NCI-H1694 treated with DMSO at 0.1 percent for 48 hours (cell line): ENCODE measurements at places on chromosomes 12 and 14.

GRCh38 chr12:98373025-98373554, 142.3 kb upstream of the TMPO start:
- peak; percentile 76 for DNase-seq

DNA sequence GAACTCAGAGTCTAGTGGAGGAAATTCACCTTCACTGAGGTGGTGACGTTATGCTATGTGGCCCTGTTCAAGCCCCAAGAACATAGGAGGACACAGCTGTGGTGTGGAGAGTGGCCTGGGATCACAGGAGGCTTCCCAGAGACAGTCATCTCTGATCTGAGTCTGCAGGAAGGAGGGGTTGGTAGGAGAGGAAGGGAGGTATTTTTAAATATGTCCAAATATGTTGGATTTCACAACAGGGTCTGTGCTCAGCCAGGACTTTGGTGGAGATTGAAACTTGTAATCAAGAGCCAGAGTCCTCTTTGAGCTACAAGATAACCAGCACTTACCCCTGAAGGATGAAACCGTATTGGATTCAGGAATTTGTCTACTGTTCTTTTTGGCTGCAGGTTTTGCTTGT, 26.4 kb upstream of the MED13L start:
- DNase-seq = no peak

GRCh38 chr12:6181583-6182278, 18.5 kb upstream of the CD9 start:
- peak; percentile 33 for DNase-seq

DNA sequence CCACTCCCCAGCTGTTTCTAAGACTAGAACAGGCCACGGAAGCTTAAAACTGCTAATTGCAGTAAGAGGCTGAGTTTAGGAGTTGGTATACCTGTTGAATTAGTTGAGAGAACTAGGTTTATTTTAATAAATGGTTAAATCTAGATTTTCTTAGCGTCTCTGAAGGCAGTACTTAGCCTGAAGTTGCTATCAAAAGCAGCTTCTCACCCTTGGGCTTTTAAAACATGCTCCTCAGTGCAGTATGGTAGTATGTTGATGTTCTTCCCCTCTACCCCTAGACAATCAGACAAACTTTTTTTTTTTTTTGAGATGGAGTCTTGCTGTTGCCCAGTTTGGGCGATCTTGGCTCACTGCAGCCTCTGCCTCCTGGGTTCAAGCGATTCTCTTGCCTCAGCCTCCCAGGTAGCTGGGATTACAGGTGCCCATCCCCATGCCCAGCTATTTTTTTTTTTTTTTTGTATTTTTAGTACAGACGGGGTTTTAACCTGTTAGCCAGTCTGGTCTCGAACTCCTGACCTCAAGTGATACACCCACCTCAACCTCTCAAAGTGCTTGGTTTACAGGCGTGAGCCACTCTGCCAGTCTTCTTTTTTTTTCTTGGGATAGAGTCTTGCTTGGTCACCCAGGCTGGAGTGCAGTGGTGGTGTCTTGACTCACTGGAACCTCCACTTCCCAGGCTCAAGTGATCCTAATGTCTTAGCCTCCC, 6.8 kb downstream of the SRSF5 start:
- DNase-seq = no peak

GRCh38 chr12:122276242-122276641, 9.9 kb upstream of the VPS33A start:
- no peak for DNase-seq

DNA sequence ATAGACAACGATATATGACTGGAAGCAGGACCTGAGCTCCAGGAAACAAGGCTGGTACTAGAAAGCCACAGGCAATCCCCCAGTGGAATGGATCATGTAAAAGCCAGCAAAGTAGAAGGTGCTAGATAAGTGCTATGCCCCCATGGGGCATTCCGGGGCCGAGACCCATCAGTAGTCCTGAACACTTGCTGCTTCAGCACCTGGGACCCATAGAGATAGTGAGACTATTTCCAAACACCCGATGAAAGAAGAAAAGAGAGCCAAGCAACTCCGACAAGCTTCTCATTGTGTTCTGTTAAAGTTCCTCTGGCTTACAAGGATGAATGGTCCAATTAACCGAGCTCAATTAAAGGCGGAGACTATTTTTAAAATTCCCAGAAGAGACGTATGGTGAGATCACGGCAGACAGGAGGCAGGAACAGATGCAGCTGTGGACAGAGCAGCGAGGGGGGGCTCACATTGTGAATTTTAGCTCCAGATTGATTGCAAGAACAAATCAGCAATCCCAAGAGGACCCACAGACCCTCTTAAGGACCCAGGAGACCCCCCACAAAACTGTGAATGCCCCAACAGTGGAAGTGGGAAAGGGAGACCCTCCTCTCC, 142.5 kb upstream of the OVCH1 start:
- DNase-seq = no peak

DNA sequence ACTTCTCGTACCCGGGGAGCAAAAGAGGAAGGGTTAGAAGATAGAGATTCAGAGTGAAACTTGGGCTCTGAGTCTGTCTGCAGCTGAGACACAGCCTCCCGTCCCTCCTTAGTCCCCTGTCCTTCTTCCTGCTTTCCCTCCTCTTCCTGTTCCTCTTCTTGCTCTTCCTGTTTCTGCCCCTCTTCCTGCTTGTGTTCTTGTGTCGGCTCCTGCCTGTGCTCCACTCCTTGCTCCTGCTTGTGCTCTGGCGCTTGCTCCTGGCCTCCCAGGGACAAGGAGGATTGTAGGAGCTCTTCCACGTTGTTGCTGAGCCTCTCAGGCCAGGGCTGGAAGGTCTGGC, 3.0 kb downstream of the ACRBP start:
- DNase-seq = no peak

DNA sequence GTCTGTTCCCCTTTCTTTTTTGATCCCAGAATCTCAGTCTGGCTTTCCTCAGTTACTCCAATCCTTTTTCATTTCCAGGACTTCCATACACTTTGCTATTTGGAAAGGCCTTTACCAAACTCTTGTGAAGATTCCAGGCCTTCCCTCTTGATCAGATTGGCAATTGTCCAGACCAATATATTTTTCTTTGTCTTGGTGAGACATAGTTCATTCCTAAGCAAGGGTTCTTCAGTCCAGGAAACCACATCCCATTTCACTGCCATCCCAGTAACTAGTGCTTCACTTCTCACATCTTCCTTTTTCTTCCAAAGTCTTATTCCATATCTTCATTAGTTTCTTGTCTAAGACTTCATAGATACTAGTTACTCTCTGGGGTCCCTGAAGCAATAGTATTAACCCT, 2.1 kb upstream of the PTPRQ start:
- no peak for DNase-seq

- no peak for DNase-seq
Observed at GRCh38 chr12:111596985-111597830, 1.9 kb downstream of the ATXN2 start.

- no peak for DNase-seq
Observed at GRCh38 chr12:110234755-110235154, 46.3 kb upstream of the ATP2A2 start.
